ENCODE measurements at places on chromosomes 1 and 21.

DNA sequence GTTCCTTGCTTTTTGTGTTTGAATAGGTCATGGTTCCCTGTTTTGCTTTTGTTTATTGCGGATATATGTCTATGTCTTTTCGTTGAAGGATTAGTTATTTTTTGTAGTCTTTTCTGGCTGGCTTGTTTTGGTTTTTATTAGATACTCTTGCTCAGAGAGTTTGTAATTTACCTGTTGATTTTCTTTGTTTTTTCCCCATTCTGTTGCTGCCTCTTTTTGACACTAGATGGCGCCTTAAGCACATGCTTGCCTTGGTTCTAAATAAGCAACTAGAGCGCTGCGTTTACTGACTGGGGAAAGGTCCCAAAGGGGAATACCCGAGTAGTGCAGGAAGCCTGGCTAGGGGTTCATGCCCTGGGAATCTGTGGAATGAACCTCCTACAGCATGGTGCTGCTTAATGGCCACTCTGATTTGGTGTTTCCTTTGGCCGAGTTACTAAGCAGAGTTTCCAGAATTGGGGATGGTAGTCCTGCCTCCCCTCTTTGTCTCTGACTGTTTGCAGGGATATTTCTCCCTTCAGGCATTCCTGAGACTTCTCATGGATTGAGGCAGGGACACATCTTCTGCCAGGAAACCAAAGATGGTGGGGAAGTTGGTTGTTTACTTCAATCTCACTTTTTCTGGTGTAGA, 143.2 kb downstream of the PTPRU start:
- DNase-seq, result peak; percentile 73

GRCh38 chr1:9422911-9423505, 116.3 kb upstream of the SLC25A33 start:
- DNase-seq, result no peak

DNA sequence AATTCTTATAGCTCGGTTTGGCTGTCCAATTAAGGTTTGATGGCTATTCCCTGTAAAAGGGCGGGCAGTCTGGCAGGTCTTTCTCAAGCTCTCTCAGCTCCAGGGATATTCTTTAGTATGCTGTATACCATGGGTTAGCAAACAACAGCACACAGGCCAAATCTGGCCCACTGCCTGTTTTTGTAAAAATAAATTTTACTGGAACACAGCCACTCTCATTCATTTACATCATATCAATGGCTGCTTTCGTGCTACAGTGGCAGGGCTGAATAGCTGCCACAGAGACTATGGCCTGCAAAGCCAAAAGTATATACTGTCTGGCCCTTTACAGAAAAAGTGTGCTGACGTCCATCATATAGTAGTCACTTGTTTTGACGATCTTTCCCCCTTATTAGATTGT, 32.0 kb downstream of the MACO1 start:
- no peak for DNase-seq

- DNase-seq, result peak; percentile 69
These were observed 3.8 kb upstream of the MUL1 start for GRCh38 chr1:20511518-20512428.

- peak; percentile 18 for DNase-seq
These were observed 6.6 kb downstream of the GOLT1A start for GRCh38 chr1:204207136-204207616.

DNA sequence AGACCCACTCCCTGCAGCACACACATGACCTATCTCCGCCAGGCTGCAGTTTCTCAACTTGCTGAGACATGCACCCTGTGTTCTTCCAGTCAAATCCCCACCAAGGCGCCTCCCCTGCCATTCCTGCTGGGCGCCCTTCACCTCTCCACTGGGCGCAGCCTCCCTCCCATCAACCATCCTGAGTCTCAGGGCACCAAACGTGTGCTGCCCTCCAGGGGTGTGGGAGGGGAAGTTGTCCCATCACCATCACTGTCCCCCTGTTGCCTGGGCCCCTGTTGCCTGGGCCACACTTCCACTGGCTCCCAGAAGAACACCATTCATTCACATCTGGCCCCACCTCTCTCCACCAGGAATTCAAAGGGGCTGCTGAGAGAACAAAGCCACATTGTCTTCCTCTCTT, 44.9 kb upstream of the EFHD2 start:
- DNase-seq, result no peak

DNA sequence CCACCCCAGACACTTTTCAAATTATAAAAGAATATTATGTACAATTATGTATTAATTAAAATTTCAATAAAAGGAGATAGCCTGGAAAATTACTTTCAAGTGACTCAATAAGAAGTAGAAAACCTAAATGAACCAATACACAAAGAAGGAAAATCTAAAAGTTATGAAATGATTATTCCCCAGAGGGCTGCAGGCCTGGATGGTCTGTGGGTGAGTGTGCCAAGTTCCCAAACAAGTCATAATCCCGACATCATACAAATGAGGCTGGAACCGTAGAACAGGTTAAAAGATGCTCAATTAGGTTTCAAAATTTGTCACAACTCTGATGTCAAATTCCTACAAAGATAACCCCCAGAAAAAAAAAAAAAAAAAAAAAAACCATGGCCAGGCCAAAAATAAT, 12.7 kb downstream of the SPATC1L start:
- DNase-seq, result peak; percentile 65

DNA sequence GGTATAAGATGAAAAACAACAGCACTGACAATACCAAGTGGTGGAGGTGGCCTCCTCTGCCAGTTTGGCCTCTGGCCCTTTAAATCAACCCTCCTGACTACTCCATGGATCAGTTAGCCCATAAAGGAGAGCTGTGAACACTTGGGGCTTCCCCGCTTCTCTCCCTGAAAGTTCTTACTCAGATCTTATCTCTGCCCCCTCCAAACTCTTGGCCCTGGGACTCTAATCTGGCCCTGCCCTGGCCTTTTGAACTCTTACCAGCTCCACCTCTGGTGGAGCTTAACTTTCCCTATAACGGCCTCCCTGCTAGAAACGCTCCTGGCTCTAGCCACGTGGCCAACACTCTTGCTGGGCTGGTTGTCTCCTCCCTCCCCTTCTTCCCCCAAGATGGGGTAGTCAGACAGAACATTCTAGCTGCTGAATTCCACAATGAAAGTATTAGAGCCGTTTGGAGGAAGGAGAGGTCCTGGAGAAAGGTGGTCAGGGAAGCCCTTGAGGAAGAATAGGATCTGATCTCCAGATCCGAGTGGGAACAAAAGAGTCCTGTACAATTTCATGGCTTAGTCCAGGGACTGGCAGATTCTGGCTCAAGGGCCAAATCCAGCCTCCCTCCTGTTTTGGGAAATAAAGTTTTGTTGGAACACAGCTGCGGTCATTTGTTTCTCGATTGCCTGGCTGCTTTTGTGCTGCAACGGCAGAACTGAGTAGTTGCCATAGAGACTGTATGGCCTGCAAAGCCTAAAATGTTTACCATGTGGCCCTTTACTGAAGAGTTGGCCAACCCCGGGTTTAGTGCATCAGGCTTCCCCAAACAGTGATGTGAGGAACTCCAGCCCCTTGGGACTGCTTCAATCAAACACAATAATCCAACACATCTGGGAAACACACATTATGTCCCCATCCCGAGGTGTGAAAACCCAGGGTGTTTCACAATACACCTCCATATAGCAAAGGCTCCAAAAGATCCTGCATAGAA, 9.5 kb upstream of the PIGR start:
- peak; percentile 60 for DNase-seq

Measured in fibroblast of mammary gland (primary cell).